Neural crest cell (in vitro differentiated cells): ENCODE measurements at places on chromosomes 2 and 18.

GRCh38 chr2:29723255-29724001 lies 198.0 kb downstream of the ALK start:
- DNase-seq: no peak

- no peak for DNase-seq
Measured at GRCh38 chr2:216994353-216994854, 134.5 kb upstream of the TNP1 start.

- no peak for DNase-seq
Measured at GRCh38 chr2:165193178-165193777, 10.6 kb downstream of the SCN3A start.

GRCh38 chr18:25494888-25495287 lies 142.9 kb upstream of the ZNF521 start:
- DNase-seq: no peak

DNA sequence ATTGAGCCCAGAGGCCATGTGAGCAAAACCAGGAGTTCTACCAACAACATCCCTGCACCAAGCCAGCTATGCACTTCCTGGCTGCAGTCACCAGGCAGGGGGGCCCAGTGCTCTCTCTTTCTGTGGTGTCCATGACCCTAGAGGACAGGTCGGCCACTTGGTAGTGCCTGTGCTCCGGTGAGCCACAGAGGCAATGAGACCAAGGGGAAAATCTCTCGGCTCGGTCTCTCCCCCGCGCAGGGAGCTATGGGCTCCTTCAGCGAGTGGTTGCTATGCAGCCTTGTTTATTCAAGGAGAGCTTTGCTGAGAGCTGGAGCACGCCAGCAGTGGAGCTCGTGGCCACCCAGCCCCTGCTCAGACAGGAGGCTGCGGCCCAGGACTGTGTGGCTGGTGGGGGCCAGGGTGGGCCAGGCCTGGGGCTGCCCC lies at the start of gene TOGARAM2:
Gene TOGARAM2 (plus strand): TSS at position 283 of the 426 bp plus-strand sequence. CDS start 13,537 bp downstream, outside the sequence.
- DNase-seq: no peak

GRCh38 chr2:160491911-160492371 lies 1.7 kb downstream of the RBMS1 start:
- DNase-seq: no peak

DNA sequence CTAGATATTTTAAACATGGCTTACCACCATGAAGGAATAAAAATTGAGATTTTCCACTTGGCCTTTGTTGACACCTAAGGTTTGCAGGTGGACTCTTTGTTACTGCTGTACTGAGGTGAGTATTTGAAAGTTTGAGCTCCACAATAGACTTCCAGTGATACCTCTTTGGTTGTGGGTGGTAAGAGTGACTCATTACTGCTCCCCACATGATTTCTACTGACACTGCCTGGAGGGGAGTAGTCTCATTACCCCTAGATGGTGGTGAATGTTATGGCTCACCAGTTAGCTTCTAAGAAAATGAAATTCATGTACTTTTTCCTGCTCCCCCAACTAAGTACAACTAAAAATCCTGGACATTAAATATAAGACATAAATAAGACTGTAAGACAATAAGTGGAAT lies 1183.1 kb upstream of the TMEFF2 start:
- no peak for DNase-seq

DNA sequence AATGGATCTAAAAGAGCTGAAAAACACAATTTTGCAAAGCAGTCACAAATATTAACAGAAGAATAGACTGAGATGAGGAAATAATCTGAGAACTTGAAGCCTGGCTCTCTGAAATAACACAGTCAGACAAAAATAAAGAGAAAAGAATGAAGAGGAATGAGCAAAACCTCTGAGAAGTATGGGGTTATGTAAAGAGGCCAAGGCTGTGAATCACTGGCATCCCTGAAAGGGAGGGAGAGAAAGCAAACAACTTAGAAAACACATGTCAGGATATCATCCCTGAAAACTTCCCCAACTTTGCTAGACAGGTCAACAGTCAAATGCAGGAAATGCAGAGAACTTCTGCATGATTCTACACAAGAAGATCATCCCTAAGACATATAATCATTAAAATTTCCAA lies 73.5 kb upstream of the LHCGR start:
- DNase-seq: no peak

- no peak for DNase-seq
Measured at GRCh38 chr18:46141199-46141598, 37.0 kb downstream of the HAUS1 start.

DNA sequence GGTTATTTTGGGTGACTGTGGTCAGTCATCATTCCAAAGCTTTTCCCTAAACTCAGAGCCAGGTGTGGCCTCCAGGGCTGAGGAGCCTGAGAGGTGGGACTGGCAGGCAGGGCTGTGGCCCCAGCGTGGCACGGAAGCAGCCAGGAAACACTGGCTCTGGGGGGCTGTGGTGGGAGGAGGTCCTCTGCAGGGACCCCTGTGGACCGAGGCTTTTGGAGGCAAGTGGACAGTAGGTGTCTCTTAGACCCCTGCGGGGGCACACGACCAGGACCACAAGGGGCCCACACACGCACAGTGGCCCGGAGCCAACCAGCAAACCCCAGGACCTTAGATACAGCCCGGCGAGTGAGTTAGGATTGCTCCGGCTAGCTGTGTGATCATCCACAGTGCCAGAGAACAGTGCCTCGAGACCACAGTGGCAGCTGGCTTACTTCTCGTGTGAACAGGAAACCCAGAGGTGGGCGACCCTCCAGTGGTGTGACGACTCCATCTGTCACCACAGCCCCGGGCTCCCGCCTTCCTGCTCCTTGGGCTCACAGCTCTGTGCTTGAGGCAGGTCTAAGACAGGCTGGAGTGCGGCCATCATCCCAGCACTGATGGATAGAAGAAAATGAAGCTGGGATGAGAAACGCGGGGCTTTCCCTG lies 1.6 kb upstream of the RTP5 start:
- DNase-seq: no peak

- DNase-seq: no peak
Measured at GRCh38 chr2:37585982-37586621, 85.3 kb downstream of the CDC42EP3 start.

- DNase-seq: no peak
Measured at GRCh38 chr2:221961561-221961960, 337.2 kb downstream of the PAX3 start.

DNA sequence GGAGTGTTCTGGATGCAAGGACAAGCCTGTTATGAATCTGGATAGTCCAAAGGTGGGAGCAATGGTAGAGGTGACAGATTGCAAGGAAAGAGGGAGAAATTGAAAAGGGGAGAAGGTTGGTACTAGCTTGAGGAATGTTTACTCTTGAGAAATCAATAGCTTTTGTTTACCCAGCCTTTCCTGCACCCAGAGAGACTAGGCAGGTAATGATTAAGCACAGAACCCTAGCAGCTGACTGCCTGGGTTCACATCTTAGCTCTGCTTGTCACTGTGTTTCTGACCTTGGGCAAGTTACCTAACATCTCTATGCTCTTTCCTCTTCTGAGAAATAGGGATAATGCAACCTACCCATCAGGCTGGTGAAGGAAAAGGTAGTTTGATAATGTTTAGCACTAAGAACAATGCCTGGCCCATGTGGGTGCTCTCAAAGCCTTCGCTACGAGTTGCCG lies 178.6 kb downstream of the MGAT5 start:
- no peak for DNase-seq

DNA sequence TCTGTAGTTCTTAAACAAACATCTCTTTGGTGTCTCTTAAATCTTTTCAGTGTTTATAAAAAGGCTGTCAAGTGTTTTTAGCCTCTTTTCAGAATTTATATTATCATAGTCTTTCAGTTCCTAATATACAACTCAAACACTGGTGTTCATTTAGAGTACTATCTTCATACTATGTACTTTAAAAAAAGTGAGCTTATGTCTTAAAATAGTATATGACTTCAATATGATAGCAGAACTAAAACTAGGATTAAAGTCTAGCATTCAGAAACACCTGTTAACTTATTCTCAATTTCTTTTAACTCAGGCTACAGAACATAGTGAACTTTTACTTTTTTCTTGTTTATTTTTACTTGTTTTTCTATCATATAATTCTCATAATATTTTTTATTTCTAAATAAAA lies 14.7 kb upstream of the IKZF2 start:
- no peak for DNase-seq

DNA sequence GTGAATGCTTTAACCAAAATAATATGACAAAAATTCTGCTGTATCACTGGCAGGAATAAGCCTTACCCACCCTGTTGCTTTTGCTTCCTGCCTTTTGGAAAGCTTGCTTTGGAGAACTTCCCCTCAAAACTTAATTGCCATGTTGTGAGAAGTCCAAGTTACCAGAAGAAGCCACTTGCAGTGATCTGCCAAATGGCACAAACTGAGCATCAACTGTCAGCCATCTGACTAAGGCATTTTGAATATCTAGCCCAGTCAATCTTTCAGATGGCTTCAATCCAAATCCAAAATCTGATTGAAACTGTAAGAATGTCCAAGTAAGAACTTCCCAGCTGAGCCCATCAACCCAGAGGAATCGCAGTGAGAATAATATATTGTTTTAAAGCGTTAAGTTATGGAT lies 216.5 kb upstream of the ZC3H15 start:
- no peak for DNase-seq

GRCh38 chr18:58761241-58761969 lies 90.1 kb downstream of the MALT1 start:
- no peak for DNase-seq

- DNase-seq: no peak
Measured at GRCh38 chr2:186044761-186045160, 306.2 kb downstream of the FSIP2 start.

GRCh38 chr2:201196003-201196402 lies 13.1 kb downstream of the CASP10 start:
- DNase-seq: no peak

DNA sequence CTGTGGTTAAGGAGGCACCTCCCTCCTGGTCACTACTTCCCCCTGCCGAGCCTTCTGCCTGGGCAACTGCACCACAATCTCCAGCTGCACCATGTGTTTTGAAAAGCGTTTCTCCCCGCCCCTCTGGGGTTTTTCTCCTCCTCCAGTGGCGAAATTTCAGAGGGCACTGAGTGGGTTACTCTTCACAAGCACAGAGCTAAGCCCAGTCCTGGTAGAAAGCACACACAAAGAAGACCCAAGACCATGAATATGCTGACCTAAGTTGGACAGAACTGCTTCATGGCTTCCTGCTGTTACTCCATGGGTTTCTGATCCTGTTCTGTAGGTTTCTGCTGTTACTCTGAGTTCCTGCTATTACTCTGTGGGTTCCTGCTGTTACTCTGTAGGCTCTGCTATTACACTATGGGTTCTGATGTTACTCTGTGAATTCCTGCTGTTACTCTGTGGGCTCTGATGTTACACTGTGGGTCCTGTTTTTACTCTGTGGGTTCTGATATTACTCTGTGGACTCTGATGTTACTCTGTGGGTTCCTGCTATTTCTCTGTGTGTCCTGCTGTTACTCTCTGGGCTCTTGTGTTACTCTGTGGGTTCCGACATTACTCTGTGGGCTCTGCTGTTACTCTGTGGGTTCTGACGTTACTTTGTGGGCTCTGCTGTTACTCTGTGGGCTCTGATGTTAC lies 216.6 kb downstream of the RTP5 start:
- DNase-seq: no peak
